ENCODE measurements at places on chromosomes 12 and 14.

DNA sequence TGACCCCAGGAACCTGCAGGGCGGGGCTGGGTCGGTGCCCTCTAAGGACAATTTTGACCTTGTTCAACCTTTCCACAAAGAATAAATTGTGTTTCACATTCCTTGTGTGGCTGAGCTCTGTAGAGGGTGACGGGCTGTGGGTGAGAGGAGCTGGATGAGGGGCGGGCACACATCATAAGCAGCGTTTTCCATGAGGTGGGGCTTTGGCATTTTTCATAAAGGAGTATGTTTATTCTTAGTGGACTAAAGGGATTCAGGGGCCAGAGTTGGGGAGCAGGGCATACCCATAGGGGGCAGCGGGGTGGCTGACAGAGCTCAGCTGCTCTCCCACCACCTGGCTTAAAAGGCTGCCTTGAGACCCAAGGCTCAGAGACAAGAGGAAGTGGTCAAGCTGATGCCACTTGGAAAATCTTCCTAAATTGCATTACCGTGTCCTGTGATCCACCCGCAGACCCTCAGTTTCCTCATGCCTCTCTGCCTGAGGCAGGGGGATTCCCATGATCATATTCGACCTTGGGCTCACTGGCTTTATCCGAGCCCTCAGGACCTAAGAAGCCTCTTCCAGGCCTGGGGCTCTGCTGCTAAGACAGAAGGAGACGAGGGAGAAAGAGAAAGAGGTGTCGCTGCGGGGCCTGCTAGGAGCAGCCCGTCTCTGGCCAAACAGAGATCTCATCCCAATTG lies 11.4 kb downstream of the MMP14 start:
- no peak for DNase-seq

DNA sequence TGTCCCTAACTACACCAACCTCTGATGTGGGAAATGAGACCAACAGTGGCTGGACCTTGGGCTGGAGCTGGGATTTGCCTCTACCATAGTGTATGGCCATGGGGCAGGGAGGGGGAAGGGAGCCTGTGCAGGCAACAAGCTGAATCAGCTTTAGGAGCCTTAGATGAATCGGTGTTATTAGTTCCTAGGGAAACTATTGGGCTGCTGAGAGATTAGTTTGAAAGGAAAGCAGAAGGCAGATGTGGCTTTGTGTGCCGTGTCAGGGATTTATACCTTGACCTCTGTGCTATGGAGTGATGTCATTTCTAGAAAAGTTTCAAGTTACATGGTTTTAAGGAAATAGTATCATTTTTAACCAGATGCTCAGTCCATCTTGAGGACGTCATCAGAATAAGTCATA lies 19.5 kb upstream of the GAS2L3 start:
- DNase-seq, result no peak

GRCh38 chr14:100410056-100410565 lies 87.0 kb downstream of the SLC25A47 start:
- DNase-seq, result no peak

- DNase-seq, result no peak
Observed at GRCh38 chr14:100212476-100213333, 26.2 kb upstream of the YY1 start.

DNA sequence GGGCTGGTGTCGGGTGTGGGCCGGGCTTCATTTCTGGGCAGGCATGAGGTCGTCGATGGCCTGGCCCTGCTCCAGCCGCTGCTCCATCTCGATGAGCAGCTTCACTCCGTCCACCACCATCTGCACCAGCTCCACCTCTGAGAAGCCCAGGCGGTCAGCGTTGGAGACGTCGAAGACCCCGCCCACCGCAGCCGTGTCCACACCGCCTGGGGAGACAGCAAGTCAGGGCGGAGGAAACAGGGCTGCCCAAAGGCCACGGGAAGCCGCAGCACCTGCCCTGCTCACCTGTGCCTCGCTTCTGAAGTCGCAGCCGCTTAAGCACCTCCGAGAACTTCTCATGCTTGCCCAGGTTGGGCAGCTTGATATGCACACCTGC lies 2.8 kb downstream of the CKB start:
- no peak for DNase-seq

DNA sequence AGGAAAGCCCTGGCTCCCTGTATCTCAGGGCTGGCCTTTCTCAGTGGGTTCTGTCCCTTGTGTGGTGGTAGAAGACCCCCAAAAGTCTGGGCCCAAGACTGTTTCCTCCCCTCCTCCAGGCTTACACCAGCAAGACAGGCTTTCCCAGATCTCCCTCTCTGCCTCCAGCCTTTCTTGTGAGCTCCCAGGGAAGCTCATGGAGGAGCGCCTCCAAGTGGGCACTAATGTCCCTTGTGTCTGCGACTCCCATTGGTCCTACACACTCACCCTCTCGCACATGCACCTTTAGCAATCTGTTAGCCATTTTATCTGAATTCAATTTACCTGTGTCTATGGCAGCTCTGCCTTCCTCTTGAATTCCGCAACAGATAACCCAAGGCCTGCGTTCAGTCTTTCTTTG lies 251.1 kb upstream of the CAND1 start:
- DNase-seq, result no peak

DNA sequence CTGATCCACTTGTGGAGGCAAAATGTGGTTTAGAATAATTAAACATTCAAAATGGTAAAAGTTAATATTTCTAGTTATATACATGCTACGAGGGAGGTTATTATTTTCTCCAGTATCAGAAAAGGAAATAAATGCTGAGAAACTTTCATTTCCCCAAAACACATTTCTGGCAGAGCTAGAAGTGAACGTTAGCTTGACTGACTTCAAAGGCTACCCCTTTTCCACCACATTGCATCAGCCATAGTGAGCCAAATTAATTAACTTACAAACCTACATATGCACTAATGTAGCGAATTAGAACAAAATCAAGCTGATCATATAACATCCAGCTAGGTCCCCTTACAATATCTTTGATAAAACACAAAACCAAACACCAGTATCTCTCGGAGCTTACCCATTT lies 49.3 kb upstream of the RERGL start:
- DNase-seq, result no peak

DNA sequence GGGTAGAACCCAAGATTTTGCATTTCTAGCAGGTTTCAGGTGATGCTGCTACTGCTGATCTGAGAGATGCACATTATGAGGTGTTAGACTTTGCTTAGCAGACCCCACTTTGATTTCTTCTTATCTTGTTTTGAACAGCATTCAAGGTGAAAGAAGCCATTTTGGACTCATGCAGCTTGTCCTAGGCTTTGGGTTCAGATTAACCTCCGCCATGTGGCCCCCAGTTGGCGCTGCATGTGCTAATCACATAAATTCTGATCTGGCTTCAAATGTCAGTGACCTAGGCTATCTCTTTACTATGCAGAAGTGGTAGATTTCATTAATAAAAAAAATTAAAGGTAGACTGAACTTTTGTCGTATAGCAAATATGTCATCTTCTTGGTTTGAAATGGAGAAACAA lies 89.8 kb upstream of the DYRK2 start:
- DNase-seq, result no peak

DNA sequence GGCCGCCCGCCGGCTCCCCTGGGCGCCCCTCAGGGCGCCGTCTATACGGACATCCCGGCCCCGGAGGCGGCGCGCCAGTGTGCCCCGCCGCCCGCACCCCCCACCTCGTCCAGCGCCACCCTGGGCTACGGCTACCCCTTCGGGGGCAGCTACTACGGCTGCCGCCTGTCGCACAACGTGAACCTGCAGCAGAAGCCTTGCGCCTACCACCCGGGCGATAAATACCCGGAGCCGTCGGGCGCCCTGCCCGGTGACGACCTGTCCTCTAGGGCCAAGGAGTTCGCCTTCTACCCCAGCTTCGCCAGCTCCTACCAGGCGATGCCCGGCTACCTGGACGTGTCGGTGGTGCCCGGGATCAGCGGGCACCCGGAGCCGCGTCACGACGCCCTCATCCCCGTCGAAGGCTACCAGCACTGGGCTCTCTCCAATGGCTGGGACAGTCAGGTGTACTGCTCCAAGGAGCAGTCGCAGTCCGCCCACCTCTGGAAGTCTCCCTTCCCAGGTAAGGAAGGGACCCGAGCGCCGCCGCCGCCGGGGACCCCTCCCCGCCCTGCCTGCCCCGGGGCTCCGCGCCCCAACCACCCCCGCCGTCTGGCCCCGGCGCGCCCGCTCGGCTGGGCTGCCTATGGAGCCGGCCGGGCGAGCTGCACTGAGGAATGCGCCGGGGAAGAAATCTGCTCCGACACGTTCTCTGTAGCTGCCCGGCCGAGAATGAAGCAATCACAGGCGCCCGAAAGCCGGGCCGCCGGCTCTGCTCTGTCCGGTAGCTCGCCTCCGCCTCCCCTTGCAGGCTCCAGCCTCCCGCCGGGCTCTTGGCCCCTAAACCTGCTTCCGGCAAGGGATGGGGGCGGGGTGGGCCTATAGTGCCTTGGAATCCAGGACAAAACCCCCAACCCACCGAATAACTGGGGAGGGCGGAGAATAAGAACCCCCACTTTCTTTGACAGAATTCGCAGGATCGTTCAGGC lies 794 bp downstream of the HOXC13 start:
- peak; percentile 0 for DNase-seq

DNA sequence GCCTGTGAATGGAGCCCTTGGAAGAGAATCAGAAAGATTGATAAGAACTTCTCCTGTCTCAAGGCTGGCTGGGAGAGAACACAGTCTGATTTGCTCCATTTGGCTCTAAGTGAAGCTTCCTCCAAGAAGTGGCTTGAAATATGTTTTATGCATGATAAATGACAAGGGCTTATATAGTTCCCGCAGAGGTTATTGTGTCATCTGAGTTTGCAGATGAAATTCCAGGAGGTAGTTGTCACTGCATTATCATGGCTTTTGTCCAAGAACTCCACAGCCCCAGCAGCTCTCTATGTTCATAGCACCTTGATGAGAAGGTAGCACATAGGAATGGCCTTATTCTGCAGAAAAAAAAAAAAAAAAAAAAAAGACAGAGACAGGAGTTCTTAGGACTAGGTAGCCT lies 108.5 kb downstream of the DACT1 start:
- no peak for DNase-seq

- DNase-seq, result no peak
Observed at GRCh38 chr12:47672068-47672467, 33.8 kb downstream of the RPAP3 start.

- no peak for DNase-seq
Observed at GRCh38 chr14:30861200-30861599, 13.2 kb upstream of the COCH start.

DNA sequence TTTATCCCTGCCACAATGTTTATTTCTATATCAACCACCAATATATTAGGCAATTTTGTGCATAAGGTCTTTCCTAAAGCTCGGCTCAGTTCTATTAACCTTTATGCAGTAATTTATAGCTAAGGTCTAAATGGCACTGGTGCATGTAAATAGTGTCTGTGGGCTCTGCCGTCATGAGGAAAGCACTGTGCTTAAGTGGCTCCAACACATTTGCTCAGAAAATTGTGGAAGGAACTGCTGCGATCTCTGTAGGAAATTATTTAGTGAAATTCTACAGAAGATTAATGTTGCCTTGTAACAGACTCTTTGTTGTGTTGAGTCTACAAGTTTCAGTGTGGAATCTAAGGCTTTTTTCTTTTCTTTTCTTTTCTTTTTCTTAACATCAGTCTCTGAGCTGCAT lies 54.0 kb upstream of the EGLN3 start:
- no peak for DNase-seq

- peak; percentile 24 for DNase-seq
Observed at GRCh38 chr12:80702889-80703805, 4.3 kb upstream of the MYF6 start.

GRCh38 chr12:126359216-126359615 lies 1294.0 kb downstream of the AACS start:
- DNase-seq, result no peak

DNA sequence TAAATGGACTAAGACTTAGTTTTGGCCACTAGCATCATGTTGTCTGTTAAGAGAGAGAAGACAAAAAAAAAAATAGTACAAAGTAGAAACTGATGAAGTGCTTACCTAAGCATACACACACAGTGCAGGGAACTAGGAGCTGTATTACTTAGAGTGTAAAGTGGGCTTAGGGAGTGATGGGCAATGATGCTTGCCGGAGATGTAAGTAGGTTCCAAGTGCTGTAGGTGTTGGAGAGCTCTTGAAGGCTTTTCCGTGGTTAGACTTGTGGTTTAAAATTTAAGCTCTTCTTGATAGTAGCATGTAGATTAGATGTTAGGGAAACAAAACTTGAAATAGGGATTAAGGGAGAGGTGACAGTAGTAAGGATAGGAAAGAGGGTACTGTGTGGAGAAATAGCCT lies 34.7 kb downstream of the MIA2 start:
- DNase-seq, result no peak

DNA sequence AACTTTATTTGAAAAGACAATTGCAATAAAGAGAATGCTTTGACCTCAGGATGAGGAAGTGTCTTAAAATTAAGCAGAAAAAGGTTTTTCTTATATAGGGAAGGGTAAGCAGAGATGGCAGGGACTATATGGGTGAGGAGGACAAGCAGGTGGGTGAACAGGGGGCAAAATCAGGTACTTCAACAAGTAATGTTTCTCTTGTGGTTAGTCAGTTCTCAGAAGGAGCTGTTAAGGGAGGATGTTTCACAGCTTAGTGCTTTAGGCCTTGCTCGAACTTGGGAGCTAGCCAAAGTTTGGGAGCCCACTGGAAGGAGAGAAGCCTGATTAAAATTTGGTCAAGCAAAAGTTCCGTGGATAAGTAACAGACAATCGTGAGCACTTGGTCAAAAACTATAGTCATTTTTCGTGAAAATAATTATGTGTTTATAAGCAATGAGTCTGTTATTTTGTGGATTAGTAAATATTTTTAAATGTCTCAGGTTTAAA lies 364.2 kb upstream of the TMPO start:
- no peak for DNase-seq

Data from AG09309 (cell line).